ENCODE measurements at places on chromosomes 3 and 15. TPM values are rescaled to one million over a fixed set of nuclear protein-coding genes. Genes with fewer than 3 reads are reported as not detected.

The IMPG2 gene
- 3.3 TPM for total RNA-seq

The KCTD6 gene
- 24.5 TPM for total RNA-seq

The PRR23C gene
- not detected for total RNA-seq

The FGF12 gene
- total RNA-seq = 136 TPM

The MYL3 gene
- not detected for total RNA-seq

The BNC1 gene
- total RNA-seq = 0.41 TPM

The MOBP gene
- total RNA-seq = 0.41 TPM

The CIDEC gene
- total RNA-seq = not detected

The BTLA gene
- total RNA-seq = under 0.01 TPM

The TF gene
- 4.1 TPM for total RNA-seq

The ITIH4 gene
- 6.1 TPM for total RNA-seq

The GATM gene
- 91.3 TPM for total RNA-seq

The PXYLP1 gene
- total RNA-seq = 48.9 TPM

The CYP11A1 gene
- not detected for total RNA-seq

The HRH1 gene
- total RNA-seq = 2.0 TPM

Measured in frontal cortex (tissue), 4 donors.